ENCODE measurements at places on chromosomes 16 and 17.
A peak's percentile ranks its signal among the peaks of the same experiment; 100 is the strongest.

GRCh38 chr16:57297856-57298255, 13.4 kb upstream of the PLLP start:
- no peak for DNase-seq

DNA sequence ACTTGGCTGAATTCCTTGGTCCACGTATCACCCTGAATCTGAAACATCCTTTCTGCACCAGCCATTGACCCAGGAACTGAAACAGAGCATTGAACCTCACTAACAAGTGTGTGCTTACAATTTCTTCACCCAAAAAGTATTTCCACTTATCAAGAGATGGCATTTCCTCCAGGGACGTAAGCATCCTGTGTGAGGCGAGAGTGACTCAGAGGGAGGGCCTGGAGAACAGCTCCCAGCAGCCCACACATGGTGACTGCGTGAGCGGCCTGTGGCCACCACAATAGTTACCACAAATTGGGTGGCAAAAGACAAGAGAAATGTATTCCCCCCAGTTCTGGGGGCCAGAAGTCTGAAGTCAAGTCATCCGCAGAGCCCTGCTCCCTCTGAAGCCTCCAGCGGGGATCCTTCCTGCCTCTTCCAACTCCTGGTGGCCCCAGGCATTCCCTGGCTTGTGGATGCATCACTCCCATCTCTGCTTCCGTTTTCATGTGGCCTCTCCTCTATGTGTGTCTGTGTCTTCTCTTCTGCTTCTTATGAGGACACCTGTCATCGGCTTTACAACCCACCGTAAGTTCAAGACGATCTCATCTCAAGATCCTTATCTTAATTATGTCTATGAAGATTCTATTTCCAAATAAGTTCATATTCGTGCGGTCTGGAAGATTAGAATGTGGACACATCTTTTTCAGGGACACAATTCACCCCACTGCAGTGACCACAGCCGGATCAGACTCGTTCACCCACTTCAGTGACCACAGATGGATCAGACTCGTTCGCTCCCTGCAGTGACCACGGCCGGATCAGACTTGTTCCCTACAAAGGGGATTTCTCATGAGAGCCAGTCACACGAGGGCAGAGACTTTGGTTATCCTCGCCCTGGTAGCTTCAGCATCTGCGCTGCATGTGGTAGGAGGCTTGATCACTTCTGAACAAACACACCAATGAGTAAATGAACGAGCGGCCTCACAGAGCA, 122.6 kb upstream of the FOXF1 start:
- no peak for DNase-seq

DNA sequence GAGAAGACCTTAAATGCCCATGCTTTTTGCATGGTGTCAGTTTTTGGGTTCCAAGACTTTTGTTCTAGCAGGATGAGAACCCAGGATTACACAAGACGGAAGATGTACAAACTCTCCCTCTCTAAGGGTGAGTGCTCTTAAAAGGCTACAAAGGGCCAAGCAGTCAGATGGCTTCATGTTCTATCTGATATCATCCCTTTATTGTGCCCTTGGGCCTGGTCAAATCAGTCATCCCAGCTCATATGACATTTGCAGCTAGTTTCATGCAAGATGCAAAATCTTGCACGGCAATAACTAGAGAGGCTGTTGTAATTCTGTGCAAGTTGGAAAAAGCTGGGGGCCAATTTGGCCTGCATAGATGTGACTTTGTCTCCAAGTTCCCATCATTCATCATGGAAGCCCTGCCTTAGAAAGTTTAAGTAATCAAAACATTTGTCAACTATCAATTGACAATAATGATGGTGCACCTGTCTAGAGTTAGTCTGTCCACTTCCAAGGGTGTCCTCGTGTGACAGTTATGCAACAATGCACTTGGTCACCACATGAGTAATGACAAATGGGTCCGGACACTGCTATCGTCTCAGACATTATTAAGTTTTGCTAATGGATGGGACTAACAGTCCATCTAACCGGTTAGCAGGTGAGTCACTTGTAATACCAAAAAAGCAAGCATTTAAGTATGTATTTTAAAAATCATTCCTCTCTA, 58.6 kb upstream of the ZFHX3 start:
- no peak for DNase-seq

GRCh38 chr16:88428616-88429386, 24.3 kb upstream of the ZFPM1 start:
- DNase-seq: peak; percentile 21

DNA sequence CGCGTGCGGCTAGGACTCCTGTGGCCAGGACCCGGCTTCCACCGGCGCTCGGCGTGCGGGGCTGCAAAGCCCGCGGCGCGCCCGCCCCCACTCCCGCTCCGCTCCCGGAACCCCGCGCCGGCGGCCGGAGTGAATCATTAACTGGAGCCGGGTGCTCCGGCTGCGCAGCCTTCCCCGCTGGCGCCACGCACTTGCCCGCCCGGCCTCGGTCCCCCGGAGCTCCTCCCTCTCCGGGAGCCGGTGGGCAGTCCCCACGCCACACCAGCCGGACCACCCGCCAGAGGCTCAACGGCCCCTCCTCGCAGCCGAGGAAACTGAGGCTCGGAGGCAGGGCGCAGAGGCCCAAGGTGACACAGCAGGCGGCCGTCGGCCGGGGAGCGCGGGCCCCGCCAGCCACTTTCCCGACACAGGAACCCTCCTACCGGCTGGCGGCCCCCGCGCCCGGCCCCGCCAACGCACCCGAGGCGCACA, 580 bp downstream of the BCAR1 start:
- DNase-seq: peak; percentile 70
